ENCODE measurements at places on chromosomes 11 and 22.
A peak's percentile ranks its signal among the peaks of the same experiment; 100 is the strongest.

DNA sequence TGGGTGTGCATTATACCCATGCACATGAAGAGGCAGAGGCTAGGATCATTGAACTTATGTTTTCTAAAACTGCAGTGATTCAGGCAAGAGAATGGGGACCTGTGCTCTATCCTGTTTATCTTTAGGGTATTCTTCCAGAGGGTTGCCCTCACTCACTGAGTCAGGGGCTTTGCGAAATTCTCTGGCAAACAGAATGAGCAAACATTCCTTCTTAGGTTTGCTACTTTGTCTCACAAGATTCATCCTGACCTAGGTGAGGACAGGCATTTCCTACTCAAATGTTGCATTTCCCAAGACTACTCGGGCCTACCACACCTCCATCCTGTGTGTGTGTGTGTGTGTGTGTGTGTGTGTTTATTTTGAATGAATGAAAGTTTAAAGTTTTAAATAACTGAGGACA, 2.7 kb upstream of the EIF3M start:
- DNase-seq = no peak

DNA sequence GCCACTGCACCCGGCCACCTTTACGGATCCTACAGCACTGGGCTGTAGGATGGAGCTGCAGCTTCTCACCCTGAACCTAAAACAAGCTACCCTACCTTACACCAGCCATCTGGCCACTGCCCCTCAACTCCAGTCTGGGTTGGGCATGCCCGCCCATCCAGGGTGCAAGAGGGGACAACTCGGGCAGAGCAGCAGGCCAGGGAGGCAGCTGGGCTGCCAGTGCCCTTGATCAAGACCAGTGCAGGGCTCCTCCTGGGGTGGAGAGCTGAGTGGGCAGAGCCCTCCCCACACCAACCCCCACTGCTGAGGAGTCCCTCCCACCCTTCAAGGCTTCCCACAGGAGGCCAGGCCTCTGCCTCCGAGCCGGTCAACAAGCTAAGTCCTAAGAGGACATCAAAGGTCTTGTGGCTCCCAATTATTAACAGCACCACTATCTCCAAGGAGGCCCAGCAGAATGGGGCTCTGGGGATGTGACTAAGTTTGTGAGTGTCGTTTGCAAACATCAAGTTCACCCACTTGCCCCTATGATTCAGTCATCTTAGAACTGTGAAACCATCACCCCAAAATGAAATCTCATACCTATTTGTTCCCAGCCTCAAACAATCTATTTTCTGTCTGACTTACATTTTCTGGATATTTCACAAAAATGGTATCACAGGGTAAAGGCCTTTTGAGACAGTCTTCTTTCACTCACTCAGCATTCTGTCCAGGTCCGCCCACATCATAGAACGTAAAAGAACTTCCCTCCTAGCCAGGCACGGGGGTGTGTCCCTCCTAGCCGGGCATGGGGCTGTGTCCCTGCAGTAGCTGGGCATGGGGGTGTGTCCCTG, 11.0 kb downstream of the GATD1 start:
- no peak for DNase-seq

GRCh38 chr11:83392556-83392955, 106.4 kb upstream of the CCDC90B start:
- DNase-seq = no peak

- DNase-seq = peak; percentile 66
Observed at GRCh38 chr22:49934160-49934890, 15.9 kb downstream of the CRELD2 start.

GRCh38 chr22:35552196-35552842, 11.7 kb downstream of the RASD2 start:
- no peak for DNase-seq

DNA sequence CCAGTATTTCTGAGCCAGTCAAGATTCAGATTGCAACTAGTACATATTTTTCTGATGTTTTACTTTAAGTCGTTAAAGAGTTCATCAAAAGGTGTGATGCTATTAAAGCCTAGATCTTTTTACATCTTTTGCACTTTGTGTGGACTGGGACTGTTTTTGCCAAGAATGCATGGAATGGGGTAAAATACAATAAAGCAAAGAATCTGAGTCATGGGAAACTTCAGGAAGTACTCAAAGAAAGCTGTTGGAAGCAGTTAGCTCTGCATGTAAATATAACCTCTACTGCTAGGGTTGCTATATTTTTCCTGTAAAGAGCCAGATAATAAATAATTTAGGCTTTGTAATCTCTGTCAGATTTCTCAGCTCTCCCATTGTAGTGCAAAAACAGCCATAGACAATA, 20.9 kb downstream of the ATXN10 start:
- no peak for DNase-seq

DNA sequence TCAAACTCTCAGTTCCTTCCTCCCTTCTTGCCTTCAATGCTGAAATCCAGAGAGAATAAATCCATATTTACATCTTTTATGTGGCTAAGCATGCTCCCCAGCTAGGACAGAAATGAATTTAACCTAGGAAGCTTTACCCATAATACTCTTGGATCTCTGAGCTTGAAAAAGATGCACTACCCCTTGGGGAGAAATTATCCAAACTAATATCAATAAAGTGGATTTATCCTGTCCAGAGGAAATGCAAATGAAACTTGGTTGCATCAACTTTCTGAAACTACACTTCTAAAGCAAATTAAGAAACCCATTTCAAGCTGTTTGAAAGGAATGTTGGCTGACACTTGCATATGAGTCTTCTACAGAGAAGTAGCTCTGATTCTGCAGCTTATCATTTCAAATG, 347.9 kb downstream of the TTC28 start:
- DNase-seq = no peak

GRCh38 chr11:76672431-76673175, 2.1 kb upstream of the LRRC32 start:
- DNase-seq = no peak

DNA sequence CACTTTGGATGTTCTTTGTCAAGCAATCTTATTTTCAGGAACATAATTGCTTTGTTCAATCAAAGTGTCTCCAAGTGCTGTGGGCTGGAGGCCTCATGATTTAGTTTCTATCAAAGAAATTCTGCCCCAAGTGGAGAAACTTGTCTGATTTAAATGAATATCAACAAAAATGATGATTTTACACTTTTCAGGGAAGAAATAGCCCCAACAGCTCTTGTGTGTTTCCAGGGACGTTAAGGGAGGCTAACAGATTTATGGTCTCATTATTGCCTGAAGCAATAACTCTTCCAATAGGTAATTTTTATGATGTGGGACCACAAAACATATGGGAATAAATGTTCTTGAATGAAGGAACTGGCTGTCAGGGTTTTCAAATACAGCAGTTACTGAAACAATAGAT, 699.1 kb downstream of the FAM181B start:
- no peak for DNase-seq

- no peak for DNase-seq
Observed at GRCh38 chr22:47474464-47474863, 712.0 kb downstream of the TBC1D22A start.

DNA sequence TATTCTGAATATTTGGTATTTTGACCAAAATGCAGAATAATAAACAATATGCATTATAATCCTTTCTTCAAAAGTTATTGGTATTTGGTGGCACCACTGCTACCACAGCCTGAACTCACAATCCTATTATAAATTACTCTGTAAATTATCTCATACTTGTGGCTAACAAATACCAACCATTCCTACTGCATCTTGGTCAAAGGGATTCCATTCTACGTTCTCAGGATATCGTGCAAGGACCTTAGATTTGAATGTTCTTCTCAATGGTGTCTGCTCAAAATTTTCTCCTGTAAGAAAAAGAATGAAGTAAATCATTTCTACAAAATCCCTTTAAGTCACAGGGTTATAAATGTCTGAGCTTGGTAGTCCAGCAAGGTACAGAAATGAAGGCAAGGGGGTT, 58.7 kb downstream of the DENND5A start:
- DNase-seq = no peak

GRCh38 chr11:62682518-62682917, 3.6 kb upstream of the UBXN1 start:
- DNase-seq = no peak

- no peak for DNase-seq
Observed at GRCh38 chr11:110857892-110858546, 145.8 kb upstream of the ARHGAP20 start.

- DNase-seq = no peak
Observed at GRCh38 chr22:37276776-37277175, 5.5 kb upstream of the CYTH4 start.

- DNase-seq = no peak
Observed at GRCh38 chr11:12674571-12674935, 332 bp downstream of the TEAD1 start.

DNA sequence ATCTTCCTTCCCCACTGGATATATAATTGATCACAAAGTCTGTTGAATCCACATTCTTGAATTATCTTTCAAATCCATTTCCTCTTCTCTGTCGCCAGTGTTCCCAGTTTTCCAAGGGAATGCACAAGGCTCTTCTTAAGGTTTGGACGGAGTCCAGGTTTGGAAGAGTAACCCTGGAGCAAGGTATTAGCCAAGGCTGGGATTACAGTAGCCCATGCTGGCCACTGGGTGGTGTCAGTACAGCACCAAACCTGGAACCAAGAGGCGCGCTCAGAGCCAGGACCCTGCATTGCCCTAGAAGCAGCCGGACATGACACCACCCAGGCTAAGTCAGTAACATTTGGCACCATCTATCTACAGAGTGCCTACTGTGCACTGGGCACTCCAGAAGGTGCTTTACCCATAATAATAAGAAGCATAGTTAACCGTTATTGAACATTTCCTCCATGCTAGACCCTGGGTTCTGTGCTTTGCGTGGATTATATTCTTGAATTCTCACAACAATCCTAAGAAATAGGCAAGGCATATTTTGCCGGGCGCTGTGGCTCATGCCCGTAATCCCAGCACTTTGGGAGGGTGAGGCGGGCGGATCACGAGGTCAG, 48.0 kb upstream of the CLPB start:
- DNase-seq = peak; percentile 67

- DNase-seq = no peak
Observed at GRCh38 chr11:114319716-114320328, 23.6 kb downstream of the NNMT start.

DNA sequence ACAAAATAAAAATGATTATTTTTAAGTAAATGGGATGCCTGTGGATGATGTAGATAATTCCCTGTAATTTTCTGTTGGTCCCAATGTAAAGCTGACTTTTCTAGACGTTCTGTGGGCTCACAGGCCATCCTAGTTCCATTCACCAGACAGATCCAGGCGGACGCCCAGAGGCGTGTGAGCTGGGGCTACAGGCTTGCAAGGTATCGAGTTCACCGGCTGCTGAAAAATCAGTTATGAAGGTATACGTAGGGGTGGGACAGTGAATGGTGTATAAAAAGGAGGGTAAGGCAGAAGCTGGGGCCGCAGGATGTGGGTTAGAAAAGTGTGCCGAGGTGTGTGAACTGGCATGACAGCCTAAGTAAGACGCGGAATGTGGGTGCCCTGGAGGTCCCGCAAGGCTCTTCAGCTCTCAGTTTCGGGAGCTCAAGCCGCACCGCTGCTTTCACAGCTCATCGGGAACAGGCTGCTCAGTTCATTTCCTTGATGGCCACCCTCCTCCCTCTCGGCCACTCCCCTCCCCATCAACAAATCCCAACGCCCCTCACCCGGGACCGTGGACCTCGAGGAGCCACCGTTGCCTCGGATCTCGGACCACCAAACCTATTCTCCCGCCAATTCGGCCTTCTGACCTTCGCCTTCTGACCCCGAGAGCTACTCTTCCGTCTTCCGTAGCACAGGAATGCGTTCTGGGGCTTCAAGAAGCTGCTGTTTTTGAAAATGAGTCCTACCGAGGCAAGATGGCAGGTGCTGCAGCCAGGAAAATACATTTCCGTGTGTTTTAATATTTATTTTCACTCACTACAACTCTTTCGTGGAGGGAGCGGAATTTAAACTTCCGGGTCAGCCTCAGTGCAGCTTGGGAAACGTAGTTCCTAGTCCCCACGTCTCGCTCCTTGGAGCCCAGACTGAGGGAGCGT, at the start of gene XNDC1N:
Gene XNDC1N, minus strand, starts transcription at position 775 of the 917 bp plus-strand sequence. CDS start 5,241 bp downstream, outside the sequence.
- peak; percentile 69 for DNase-seq
